ENCODE measurements at places on chromosomes 7 and 10.

- no peak for DNase-seq
Measured at GRCh38 chr7:36036590-36036989, 116.5 kb upstream of the EEPD1 start.

- DNase-seq = no peak
Measured at GRCh38 chr10:129767751-129768150, 196.3 kb downstream of the EBF3 start.

DNA sequence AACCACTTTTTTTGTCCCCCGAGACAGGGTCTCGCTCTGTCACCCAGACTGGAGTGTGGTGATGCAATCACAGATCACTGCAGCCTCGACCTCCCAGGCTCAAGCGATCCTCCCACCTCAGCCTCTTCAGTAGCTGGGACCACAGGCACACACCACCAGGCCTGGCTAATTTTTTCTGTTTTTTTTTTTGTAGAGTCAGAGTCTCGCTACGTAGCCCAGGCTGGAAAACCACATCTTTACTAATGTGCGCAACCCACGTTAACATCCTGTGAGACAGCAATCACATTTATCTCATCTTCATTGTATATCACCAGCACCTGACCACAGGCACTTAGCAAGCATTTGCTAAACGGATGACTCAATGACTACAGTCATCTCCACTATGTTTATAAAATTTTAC is 77.8 kb upstream of the ATP6V0A4 start:
- no peak for DNase-seq

GRCh38 chr7:16579216-16579615 is 52.6 kb downstream of the LRRC72 start:
- DNase-seq = no peak

DNA sequence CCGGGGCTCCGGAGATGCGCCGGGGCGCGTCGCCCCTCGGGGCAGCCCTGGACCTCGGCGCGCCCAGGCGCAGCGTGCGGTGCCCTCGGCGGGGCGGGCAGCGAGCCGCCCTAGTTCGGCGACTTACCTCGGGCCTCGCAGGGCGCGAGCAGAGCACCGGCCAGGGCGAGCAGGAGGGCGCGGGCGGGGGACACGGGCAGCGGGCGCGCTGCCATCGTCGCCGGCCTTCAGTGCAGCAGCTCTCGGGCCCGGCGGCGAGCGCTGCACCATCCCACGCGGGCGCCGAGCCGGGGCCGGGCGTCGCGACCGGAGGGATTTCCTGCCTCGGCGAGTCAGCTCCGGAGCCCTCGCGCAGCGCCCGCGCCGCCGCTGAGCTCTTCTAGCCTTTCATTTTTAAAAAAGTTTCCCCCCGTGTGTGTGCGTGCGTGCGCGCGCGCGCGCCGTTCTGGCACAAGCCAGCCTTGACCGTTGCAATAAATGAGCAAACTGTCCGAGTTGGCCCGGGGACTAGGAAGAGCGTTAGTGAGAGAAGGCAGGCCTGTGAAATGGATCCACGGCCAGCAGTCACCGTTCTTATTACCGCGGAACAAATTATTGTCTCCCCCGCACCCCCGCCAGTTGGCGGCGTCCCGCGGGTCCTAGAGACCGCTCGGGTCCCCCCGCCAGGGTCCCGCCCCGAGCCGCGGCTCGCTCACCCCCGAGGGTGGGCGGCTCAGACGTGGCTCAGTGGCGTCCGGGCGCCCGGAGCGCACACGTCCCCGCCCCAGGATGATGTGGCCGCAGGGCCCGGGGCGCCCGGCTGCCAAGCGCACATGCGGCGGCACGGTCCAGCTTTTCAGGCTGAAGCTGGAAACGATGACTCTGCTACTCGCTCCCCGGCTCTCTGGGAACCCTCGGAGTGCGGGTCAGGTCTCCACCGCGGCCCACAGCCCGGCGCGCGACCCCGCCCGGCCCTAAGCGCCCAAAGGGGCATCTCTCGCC is at the start of gene ADAM12:
TSS of gene ADAM12 (minus strand) at position 547 of the 981 bp plus-strand sequence. CDS start at position 215, 332 bp downstream.
- DNase-seq = peak; percentile 17

- no peak for DNase-seq
Measured at GRCh38 chr7:91137788-91138368, 126.4 kb upstream of the FZD1 start.

- no peak for DNase-seq
Measured at GRCh38 chr7:41584746-41585145, 118.1 kb downstream of the INHBA start.

DNA sequence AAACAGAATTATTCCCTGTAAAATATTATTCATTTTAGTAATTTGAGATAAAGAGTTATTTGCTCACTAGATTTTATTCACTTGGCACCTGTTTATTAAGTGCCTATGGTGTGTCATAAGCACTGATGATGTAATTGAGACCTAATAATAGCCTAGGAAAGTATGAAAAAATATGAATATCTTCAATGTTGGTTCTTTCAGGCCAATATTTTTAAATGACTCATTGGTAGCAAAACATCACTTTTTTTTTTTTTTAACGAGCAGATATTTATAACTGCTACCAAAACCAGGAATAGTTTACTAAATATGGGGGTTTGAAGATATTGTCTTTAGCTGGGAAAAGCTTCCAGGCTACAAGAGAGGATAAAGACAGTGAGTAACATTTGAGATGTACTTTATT is 228.0 kb downstream of the PRKG1 start:
- no peak for DNase-seq

GRCh38 chr7:76424413-76425111 is at the start of gene ZP3:
TSS of gene ZP3 (plus strand) at chr7:76424950. CDS start at chr7:76424965, 15 bp downstream.
- no peak for DNase-seq

- DNase-seq = no peak
Measured at GRCh38 chr10:34145715-34146114, 669.4 kb downstream of the PARD3 start.

DNA sequence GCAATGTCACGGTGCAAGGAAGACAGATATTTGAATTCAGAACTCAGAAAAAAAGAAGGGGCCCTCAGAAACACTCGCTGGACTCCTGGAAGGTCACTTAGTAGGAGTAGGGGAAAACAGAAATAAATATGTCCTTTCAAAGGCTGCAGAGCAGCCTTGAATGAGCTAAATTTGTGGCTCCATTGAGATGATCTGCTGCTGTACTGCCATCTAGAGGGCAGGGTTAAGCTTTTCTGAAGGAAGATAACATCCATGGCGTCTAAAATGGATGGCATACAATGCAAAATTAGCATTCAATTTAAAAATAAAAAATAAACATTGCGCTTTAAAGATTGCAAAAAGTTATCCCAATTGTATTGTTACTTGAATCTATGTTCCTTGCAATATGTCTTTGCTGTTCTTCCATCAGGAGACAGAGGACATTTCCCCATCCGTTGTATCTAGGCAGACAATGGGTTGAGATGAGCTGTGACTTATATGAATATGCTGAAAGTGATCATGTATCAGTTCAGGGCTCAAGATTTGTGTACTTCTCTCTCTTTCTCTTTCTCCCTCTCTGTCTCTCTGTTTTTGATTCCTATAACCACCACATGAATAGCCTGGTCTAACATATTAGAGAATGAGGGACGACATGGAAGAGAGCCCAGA is 642.2 kb downstream of the SH2D4B start:
- DNase-seq = no peak

DNA sequence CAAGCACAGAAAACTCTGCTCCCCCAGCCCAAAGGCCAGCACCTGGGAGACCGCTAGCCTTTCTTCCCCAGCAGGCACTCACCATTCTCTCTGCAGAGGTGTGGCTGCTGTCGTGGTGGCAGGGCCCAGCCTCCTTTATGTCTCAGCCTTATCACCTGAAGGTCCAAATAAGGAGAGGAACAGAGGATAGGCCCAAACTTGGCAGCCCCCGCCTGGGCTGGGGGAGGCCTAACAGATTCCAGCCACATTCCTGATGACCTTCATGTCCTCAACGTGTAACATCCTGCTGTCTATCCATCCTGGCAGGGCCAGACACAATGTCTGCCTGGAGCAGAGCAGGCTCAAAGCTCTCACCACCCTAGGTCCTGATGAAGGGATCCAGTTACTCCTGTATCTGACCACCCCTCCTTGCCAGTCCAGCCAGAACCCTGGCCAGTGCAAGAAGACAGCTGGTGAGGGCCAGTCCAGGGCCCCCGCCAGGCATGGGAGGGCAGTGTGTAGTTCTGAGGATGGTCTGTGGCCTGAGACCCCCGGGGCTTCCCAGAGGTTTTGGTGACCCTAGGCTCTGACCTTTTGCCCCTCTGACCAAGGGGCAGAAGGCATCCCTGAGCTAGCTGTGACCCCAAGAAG is at the start of gene MYL7:
TSS of gene MYL7 (minus strand) at position 112 of the 630 bp plus-strand sequence. CDS start at position 85, 27 bp downstream.
- no peak for DNase-seq

- no peak for DNase-seq
Measured at GRCh38 chr10:132814469-132814856, 28.5 kb upstream of the NKX6-2 start.

DNA sequence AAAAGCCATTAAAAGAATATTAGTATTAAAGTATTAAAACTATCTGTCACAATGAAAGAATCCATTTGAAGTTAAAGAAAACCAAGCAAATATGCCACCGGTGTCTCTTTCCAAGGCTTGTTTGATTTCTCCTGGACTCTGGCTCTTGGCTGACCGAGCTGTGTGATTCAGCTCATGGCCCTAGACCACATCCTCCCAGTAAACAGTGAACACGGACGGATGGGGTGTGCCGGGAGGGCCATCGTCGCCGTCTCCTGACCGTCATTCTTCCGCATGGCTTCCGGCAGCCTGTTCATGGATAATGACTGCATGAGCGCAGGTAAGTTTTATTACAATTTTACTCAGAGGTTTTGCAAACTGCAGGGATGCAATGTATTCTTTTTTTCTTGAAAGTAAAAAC is 218.5 kb downstream of the DNAJB6 start:
- DNase-seq = no peak

GRCh38 chr7:89771003-89771636 is 383.1 kb upstream of the STEAP1 start:
- DNase-seq = no peak

GRCh38 chr7:78649976-78650375 is 803.5 kb downstream of the MAGI2 start:
- no peak for DNase-seq

- no peak for DNase-seq
Measured at GRCh38 chr7:71198887-71199286, 66.9 kb downstream of the GALNT17 start.

DNA sequence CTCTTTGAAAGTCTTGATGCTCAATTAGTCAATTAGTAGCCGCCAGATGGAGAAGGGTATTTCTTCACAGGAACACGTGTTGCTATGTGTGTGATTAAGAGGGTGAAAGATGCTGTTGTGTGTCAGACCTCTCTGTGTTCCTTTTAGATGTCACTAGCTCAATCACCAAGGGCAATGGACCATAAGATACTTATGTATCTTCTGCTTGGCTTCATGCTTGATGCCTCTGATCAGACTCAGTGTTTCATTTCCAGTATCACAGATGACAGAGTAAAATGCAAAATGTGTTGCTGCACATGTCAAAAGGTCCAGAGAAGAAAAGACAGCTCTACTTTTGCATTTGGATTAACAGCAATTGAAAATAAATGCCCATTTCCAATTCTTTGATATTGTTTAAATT is 865.9 kb downstream of the CNTNAP2 start:
- DNase-seq = no peak
